NCI-H2227 treated with DMSO at 0.1 percent for 48 hours (cell line): ENCODE measurements at places on chromosomes 12 and 14.

GRCh38 chr12:2234091-2234490 lies 181.3 kb downstream of the CACNA1C start:
- DNase-seq = no peak

DNA sequence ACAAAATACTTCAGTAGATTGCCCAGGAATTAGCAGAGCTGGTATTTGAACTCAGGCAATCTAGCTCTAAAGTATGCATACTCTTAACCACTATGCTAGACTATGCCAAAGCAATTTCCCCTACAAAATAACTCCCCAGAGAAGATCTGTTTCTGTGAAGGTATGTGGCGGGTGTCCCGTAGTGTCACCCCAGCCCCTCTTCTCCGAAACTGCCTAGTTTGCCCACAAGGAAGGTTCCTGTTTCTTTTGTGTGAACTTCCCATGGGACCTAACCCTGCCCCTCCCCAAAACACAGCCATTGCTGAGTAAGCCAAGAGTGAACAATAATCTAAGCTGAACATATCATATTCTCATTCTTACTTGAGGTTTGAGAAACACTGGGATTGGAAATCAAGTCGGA lies 15.5 kb upstream of the RAP1B start:
- no peak for DNase-seq

- DNase-seq = no peak
Measured at GRCh38 chr12:115294453-115295133, 610.6 kb upstream of the TBX3 start.

GRCh38 chr12:53868511-53868986 lies 70.1 kb upstream of the HOXC13 start:
- DNase-seq = no peak

- DNase-seq = peak; percentile 31
Measured at GRCh38 chr12:54051874-54052437, 1.7 kb upstream of the HOXC4 start.
